Activated CD4-positive, alpha-beta T cell treated with anti-CD3 and anti-CD28 coated beads for 1 hour (primary cell): ENCODE measurements at places on chromosomes 1 and 21.

DNA sequence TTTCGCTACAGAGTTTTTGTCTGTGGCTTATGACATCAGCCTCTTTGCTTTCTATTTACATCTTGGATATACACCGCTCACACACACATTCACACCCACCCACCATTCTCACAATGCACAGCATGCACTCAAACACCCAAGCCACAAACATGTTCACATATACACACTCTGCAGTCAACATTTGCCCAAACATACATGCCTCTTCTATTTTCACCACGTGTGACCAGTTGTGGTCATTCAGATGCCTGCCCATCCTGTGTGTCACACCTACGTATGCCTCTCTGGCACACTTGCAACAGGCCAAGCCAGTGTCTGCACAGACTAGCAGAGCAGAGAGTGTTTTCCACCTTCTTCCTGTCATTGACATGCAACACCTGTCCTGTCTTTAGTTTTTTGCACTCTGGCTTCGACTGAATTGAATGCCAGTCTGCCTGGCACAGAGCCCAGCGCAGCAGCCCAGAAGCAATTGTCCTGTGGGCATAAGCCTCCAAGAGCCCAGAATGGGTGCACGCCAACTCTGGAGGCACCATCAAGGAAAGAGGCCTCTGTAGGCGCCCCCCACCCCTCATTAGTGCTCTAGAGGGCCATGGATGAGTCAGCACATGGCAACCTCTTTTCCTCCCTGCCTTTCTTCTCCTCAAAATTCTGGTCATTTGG lies 37.7 kb upstream of the LRRN2 start:
- DNase-seq = no peak

- DNase-seq = no peak
These were observed 8.9 kb upstream of the CTSE start for GRCh38 chr1:206032380-206033140.

DNA sequence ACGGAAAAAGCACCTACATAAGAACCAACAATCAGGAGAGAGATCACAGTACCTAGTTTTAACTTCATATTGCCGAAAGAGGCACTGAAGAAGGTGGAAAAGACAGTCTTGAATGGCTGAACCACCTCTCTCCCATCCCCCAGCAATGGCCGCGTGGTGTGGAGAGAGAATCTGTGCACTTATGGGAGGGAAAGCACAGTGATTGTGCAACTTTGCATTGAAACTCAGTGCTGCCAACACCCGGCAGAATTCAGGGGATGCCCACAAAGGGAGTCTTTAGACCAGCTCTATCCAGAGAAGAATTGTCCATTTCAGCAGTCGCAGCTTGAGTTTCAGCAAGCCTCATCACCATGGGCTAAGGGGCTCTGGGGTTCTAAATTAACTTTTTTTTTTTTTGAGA lies 186.3 kb upstream of the USP25 start:
- DNase-seq = no peak

GRCh38 chr1:15177710-15178166 lies 24.2 kb downstream of the TMEM51 start:
- no peak for DNase-seq

DNA sequence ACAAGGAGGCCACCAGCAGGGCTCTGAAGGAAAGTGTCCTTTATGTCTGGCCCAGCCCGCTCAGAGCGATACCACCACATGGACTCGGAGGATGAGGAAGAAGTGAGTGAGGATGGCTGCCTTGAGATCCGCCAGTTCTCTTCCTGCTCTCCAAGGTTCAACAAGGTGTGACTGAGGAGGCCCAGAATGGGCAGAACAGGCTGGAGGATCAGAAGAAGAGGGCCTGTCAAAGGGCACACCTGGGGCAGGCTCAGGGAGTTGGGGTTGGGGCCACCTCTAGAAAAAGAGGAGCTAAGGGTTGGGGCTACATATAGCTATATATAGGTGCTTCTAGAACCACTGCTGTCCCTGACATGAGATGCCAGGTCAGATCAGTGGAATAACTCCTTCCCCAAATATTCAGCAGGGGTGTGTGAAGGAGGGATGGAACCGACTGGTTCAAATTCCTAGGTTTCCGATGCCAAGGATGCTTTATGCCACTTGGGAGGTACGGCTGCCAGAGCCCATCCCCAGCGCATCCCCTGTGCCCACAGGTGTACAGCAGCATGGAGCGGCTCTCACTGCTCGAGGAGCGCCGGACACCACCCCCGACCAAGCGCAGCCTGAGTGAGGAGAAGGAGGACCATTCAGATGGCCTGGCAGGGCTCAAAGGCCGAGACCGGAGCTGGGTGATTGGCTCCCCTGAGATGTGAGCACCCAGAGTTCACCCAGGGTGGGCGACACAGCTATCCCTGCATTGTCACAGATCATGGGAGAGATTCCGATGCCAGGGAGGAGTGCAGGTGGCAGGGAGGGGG lies 102.2 kb downstream of the PIK3R3 start:
- DNase-seq = no peak

DNA sequence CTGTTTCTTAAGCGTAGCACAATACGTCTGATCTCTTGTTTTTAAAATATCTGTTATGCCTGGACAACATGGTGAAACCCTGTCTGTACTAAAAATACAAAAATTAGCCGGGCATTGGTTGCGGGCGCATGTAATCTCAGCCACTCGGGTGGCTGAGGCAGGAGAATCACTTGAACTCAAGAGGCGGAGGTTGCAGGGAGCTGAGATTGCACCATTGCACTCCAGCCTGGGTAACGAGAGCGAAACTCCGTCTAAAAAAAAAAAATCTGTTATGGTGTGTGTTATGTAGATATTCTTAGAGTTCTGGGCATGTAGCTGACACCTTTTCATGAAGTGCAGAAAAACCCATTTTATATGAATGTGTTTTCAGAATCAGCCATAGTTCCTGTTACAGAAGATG lies 38.2 kb downstream of the RABGAP1L start:
- no peak for DNase-seq

DNA sequence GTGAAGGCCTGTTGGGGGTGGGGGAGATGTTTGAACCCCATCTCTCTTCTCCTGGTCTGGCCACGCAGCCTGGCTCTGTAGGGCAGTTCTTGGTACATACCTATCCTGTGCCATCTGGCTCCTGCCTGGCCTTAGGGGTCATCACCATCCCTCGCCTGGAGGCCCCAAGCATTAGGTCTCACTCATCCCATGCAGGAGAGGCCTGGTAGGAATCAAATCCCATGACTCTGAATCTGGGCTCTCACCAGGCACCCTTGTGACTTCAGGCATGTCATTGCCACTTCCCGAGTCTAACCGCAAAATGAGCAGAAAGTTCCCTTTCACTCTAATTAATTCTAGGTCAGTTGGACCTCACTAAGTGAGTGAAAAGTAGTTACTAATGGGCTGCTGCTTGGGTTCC lies 37.2 kb downstream of the ETNK2 start:
- DNase-seq = no peak

- no peak for DNase-seq
These were observed 17.2 kb downstream of the LSS start for GRCh38 chr21:46211376-46211775.

DNA sequence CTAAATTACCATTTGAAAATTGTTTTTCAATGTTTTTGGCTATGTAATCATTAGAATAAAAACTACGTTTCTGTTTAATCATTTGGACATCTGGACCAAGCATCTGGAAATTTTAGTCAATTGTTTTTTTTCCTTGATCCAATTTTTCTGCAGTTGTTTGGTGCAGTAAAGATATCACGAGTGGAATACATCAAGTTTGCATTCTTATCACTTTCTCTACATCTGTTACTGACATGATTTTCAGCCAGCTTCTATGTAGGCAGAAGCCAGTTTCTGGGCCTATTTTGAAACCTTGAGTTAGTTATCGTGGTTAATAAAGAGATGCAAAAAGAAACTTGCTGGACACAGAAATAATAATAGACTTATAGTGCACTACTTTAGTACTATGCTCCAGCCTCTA lies 277.9 kb upstream of the ADAMTS5 start:
- no peak for DNase-seq

- DNase-seq = no peak
These were observed 82.1 kb upstream of the LRRC7 start for GRCh38 chr1:69485616-69486015.

DNA sequence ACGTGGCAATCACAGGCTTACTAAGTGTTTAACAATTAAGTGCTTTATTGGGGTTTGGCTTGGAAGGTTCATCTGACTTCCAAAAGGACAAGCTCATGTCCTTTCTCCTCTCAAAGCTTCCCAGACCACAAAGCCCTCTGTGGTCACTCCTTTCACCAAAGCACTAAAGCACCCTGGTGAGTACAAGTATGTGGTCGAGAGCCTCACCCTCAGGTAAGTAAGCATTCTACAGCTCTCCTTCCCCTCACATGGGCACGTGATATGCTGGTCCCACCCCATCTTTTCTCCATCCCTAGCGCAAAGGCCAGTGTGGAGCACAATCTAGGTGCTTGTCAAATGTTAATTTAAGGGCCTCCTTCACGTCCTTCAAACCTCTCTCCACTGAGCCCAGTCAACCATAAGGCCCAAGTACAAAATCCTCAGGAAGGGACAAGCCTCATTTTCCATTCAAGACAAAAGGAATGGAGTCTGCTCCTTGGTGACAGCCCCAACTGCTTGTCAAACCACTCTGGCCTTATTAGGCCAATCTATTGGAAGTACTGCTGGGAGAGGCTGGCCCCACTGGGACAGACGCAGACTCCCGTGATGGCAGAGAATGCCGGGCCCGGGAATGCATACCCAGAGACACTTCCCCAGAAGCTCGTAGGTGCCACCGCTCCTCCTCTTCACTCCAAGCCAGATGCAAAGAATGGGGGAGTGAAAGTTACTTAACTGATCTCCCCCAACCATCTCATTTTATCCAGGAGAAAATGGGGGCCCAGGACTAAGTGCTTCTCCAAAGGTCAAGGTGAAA lies 7.8 kb downstream of the STMN1 start:
- DNase-seq = no peak

DNA sequence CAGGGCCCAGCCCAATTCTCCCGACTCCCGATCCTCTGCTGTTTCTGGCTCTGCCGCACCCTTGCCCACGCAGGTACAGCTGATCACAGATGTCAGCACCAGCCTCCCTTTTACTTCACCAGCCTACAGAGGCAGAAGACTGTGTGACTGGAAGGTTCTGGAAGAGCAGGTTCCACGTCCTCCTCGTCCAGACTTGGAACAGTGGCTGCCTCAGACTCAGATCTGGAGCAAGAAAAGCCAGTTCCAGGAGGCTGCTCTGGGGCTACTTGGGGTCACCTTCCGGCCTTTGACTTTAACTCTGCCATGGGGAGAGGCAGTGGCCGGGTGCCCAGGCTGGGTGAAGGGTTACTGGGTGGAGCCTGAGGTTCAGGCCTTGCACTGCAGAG lies 16.1 kb upstream of the KLHDC7A start:
- no peak for DNase-seq

DNA sequence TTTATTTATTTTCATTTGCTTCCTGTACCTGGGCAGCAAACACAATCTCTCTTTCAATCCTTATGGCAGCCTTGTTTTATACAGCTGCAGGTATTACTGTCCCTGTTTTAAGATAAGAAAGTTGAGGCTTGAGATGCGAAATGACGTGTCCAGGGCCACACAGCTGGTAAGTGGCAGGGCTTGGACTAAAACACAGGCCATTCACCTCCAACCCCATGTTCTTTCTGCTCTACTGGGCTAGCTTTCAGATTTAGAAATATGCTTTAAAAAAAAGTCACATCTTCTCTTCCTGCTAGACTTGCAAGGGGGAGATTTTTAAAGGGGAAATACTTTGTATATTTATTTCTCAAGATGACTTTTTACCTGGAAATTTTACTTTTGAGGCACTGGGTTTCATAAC lies 62.8 kb downstream of the CNST start:
- DNase-seq = no peak

GRCh38 chr1:209391792-209392191 lies 191.7 kb upstream of the CAMK1G start:
- no peak for DNase-seq

DNA sequence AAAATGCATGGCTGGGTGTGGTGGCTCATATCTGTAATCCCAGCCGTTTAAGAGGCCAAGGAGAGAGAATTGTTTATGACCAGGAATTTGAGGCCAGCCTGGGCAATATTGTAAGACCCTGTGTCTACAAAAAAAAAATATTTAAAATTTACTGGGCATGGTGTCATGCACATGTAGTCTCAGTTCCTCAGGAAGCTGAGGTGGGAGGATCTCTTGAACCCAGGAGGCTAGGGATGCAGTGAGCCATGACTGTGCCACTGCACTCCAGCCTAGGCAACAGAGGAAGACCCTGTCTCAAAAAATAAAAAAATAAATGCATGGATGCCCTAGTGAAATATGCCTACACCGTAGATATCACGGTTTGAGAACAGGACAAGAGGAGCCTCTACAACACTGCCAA lies 1331.2 kb upstream of the B3GALT2 start:
- no peak for DNase-seq

GRCh38 chr1:72109916-72110315 lies 172.4 kb downstream of the NEGR1 start:
- no peak for DNase-seq
